HS-27A (cell line): ENCODE measurements at places on chromosomes 1 and 21.

DNA sequence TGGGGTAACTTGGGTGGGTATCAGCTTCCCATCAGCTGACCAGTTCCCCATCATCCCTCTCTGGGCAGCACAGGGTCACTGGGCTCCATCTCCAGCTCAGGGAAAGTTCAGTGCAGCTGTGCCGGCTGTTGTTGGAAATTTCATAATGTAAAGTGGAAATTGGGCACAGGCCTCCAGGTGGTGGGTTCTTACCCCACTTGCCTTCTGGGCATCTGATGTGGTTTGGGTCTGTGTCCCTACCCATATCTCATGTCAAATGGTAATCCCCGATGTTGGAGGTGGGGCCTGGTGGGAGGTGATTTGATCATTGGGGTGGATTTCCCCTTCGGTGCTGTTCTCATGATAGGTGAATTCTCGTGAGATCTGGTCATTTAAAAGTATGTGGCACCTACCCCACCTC, 59.7 kb upstream of the PSEN2 start:
- no peak for DNase-seq

- no peak for DNase-seq
Measured at GRCh38 chr1:86460998-86461397, 7.7 kb upstream of the CLCA1 start.

DNA sequence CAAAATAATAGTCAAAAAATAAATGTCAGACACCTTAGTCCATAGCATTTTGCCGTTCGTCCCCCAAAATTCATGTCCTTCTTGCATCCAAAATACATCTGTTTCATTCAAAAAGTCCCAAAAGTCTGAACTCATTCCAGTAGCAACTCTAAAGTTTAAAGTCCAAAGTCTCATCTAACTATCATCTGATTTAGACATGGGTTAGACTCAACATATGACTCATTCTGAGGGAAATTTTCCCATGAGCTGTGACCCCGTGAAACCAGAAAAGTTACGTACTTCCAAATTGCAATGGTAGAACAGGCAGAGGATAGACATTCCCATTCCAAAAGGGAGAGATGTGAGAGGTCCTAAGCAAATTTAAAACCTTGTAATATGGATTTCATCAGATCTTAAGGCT, 48.6 kb upstream of the CACHD1 start:
- no peak for DNase-seq

GRCh38 chr1:213266983-213267772, 216.1 kb downstream of the RPS6KC1 start:
- no peak for DNase-seq

- DNase-seq = no peak
Measured at GRCh38 chr1:59664166-59664565, 150.6 kb upstream of the HOOK1 start.

GRCh38 chr1:214557952-214558735, 6.7 kb upstream of the PTPN14 start:
- DNase-seq = no peak

DNA sequence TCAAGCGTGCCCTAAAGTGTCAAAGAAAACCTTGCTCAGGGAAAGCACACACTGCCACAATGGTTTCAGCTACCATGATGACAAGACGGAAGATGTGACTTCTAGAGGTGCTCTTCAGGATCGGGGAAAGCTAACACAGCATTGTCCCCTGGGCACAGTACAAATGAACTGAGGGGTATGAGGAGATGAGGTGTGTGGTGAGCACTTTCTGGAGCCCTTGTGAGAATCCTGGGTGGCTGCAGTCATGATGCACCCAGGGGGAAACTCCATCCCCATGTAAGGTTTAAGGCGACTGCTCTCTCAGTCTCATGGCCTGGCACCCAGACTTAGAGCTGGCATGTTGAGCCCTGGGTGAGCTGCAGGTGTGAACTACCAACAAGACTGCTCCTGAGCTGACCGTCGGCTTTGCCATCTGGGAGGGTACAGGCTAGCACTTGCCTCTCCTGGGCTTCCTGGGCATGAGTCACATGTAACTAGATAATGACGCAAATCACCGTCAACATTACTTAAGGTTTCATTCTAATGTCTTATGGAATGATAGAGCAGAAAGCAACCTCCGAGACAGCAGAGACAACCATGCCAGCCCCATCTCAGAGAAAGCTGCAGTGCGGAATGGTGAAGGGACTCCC, 144.6 kb downstream of the CLIC6 start:
- no peak for DNase-seq

DNA sequence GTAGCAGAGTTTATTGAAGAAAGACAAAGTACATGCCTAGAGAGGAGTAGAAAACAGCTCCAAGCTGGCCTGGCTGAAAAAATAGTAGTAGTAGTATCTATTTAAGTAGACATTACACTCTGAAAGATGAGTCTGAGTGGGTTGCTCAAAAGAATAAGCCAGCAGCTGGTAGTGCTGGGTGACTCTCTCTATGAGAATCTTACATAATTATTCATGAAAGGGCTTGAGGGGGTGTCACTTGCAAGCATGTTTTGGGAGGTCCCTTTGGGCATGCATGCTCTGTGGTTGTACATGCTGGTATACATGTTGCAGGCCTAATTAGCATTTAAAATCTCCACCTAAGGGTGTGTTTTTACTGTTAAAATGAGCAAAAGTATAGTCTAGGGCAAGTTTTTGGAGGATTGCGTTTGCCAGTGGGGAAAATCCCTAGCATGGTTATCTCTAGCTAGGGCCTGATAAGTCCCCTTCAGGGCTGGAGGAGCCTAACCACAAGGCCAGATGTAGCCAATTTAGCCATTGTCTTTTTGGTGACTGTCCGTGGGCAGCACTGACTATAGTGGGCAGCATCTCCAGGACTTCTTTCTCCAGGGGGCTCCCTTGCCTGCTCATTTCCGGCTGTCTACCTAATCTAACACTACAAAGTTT, 11.0 kb upstream of the FCGR2A start:
- no peak for DNase-seq

DNA sequence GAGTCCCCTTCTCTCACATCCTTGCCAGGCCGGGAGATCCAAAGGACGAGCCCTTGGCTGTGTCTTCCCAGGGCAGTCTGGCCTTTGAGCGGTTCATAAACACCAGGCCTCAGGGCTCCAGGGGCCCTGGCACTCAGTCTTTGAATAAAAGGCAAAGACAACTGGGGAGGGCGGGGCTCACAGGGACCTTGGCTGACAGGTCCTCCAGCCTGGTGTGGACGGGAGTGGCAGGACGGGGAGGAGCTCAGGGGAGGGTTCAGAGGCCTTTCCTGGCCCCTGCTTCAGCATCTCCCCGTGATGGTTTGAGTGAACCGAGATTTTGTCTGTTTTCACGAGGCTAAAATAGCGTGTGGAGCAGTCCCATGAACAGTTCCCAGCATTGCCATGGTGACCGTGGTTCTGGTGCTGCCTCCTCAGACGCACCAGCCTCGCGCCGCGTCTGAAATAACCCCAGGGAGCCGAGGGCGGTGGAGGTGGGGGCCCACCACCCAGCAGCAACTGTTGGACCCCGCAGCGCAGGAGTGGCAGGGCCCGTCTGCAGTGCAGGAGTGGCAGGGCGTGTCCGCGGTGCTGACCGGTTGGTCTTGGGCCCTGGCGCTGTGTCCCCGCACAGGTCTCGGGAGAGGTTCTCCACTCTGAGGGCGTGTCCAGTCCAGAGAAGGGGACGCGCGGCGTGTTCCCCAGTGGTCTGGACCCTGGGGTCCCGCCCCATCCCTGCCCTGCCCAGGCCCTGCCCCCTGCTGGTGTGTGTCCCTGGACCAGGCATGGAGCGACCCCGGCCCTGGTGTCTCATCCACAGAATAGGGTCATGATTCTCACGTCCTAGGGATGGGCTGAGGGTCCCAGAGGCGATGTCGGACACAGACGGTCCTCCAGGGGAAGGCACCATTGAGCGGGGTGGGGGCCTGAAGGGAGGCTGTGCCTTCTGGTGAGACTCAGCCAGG, 7.1 kb upstream of the PRKCZ start:
- no peak for DNase-seq
